ENCODE measurements at places on chromosomes 5 and 9.

GRCh38 chr9:72926506-72926905, 26.3 kb downstream of the ALDH1A1 start:
- no peak for DNase-seq

- DNase-seq = no peak
Observed at GRCh38 chr5:9108162-9108561, 437.7 kb downstream of the SEMA5A start.

DNA sequence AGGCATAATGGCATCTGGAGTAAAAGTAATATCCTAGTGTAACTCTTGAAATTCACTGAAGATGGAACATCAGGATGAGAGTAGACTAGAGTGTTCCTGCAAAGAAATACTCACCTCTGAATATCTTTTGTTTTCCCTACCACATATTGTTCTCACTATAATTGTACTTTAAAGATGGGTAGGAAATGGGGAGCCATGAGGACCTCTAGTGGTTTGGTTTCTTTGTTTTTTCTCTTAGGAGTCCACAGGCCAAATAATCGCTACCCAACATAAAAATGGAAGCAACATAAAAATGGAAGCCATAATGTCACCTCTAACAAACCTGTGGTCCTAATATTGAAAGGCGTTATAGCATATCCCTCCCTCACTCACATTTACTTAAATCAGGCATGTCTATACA, 2375.8 kb downstream of the MAT2B start:
- DNase-seq = no peak

DNA sequence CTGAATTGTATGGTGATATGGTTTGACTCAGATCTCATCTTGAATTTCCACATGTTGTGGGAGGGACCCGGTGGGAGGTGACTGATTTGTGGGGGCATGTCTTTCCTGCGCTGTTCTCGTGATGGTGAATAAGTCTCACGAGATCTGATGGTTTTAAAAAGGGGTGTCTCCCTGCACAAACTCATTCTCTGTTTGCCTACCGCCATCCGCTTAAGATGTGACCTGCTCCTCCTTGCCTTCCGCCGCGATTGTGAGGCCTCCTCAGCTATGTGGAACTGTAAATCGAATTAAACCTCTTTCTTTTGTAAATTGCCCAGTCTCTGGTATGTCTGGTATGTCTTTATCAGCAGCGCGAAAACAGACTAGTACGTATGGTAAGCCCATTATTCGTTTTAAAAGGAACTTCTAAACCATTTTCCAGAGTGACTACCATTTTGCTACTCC, 48.7 kb downstream of the SLC36A1 start:
- DNase-seq = peak; percentile 80
